ENCODE measurements at places on chromosomes 5 and 9.

- DNase-seq = no peak
Measured at GRCh38 chr5:73482383-73483136, 15.7 kb upstream of the BTF3 start.

- no peak for DNase-seq
Measured at GRCh38 chr9:110156416-110156815, 51.5 kb downstream of the C9orf152 start.

GRCh38 chr5:40240671-40241070, 439.0 kb upstream of the PTGER4 start:
- no peak for DNase-seq

DNA sequence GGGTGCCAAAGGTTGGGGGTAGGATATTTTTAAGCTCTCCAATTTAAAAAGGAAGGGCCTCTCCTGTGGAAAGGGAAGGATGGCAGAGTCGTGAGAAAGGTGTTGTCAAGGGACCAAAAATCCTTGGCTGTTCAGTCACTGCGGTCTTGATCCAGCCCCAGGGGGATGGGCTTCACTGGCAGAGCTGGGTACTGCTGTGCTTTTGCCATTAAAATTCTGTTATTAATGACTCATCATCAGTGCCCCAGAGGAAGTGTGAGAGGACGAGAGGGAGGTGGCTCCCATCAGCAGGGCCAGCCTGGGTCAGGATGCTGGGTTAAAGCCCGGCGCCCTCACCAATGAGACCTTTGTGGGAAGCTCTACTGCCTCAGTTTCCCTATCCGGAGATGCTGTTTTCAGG, 16.7 kb downstream of the PCDH12 start:
- DNase-seq = no peak

DNA sequence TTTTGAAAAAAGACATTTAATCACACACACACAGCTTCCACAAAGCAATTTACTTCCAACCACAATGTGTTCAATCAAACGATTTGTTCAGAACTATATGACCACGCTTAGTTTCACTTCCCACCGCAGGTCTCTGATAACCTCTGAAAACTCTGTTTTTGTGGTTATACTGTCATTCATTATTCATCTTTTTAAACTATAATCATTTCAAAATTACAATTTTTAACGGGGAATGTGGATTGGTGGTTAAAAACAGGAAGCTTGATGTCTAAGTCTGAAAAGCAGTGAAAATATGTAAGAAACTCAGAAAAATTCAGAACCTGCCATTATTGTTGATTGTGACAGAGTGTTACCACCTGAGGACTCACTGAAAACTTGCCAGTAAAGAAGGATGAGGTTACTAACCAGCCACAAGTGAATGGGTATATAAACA, 12.7 kb upstream of the TMEM174 start:
- no peak for DNase-seq

Measured in Caki2 (cell line).